Stimulated activated naive CD8-positive, alpha-beta T cell treated with anti-CD3 and anti-CD28 coated beads, Interleukin-15, Interleukin-2, amounts not matched to agents 100 U/mL and 50 U/mL, for 24 hours (primary cell): ENCODE measurements at places on chromosomes 2 and 18.

GRCh38 chr2:108401800-108402199 is 24.0 kb downstream of the SULT1C4 start:
- no peak for DNase-seq

GRCh38 chr2:187475499-187476248 is 27.6 kb upstream of the CALCRL start:
- no peak for DNase-seq

- no peak for DNase-seq
Measured at GRCh38 chr2:100944617-100945432, 57.3 kb upstream of the RPL31 start.

DNA sequence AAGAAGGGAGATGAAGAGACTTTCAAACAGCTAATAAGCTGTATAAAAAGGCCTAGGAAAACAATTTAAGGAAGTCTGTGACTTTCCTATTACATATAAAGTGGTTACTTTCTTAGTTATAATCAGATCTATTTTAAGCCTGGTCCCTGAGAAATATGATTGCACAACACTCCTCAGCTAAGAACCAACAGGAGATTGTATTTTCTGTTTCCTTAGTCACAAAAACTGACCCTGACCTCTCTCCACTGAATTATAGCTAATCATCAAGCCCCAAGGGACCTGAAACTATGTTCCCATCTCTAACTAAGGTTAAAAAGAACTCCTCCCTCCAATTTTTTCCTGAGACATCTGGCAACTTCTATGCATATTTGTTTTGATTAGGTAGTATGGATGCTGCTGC is 106.9 kb downstream of the ROCK1 start:
- DNase-seq: no peak

DNA sequence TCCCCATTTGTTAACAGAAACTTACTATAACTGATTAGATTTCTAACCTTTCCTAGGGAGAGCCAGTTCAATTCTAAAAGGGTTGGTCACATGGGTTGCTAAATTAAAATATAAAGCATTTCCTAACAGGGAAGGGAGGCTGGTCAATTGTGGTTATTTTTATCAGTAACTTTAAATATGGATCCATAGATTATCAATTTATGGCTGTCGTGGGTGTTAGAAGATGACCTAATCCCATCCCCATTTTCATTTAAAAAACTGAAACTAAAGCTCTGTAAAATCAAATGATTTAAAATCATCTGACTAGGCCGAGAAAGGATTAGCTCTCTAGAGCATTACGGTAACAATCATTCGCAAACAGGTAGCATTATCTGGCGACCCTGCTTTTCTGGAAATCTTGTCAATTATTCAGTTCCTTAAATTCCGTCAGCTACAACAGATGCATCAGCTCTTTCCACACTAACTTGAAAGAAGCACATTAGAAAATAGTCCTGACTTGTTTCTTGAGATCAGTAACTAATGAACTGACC is 953 bp upstream of the HNRNPA3 start:
- DNase-seq: no peak

DNA sequence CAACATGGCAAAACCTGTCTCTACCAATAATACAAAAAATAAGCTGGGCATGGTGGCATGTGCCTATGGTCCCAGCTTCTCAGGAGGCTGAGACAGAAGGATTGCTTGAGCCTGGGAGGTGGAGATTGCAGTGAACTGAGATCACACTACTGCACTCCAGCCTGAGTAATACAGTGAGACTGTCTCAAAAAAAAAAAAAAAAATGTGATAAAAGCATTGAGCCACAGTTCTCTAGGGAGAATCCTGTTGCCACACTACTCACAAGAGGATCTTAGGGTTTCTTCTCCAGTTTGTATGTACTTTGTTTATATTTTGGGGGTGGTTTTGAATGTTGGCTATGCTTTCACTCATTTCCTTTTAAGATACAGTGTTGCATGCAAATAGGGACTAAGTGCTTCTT is 62.0 kb downstream of the TMEM185B start:
- DNase-seq: no peak

- no peak for DNase-seq
Measured at GRCh38 chr2:232931636-232932035, 61.6 kb downstream of the SNORC start.

DNA sequence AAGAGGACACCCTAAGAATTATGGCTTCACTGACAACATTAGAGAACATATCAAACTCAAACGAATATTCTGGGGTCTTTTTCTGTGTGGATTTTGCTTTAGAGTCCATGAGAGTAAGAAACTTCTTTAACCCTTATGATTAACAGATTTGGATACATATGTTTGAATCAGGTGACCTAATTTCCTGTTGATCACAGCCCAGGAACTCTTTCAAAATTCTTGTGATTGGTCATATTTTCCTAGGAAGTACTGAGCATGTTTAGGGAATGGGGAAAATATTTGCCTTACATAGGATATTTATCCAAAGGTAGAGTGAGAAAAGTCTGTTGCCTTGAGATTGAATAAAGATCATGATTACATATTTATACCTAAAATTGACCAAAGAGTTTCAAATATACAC is 160.0 kb downstream of the KCNH7 start:
- no peak for DNase-seq

- no peak for DNase-seq
Measured at GRCh38 chr2:222809582-222809981, 51.3 kb upstream of the ACSL3 start.

- DNase-seq: peak; percentile 14
Measured at GRCh38 chr2:204967199-204967960, 422.1 kb downstream of the PARD3B start.

- DNase-seq: no peak
Measured at GRCh38 chr18:32461709-32462272, 8.9 kb downstream of the GAREM1 start.

DNA sequence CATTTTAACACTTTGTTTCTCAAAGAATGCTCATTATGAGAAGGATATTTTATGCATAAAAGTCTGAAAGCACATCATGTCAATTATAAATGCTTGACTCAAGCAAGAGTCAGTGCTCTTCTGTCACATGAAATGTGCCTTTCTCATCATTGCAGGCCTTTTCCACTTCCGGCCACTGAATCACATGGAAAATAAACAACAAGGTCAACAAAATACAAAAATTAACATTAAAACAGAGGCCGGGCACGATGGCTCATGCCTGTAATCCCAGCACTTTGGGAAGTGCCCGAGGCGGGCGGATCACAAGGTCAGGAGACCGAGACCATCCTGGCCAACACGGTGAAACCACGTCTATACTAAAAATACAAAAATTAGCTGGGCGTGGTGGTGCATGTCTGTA is 480.6 kb downstream of the SPAG16 start:
- DNase-seq: no peak

GRCh38 chr2:217928324-217929181 is 74.2 kb downstream of the TNS1 start:
- no peak for DNase-seq

- peak; percentile 42 for DNase-seq
Measured at GRCh38 chr2:171522052-171522787, at the start of gene CYBRD1. CYBRD1 (plus strand) TSS chr2:171522474; CDS start chr2:171522546, 72 bp downstream.

DNA sequence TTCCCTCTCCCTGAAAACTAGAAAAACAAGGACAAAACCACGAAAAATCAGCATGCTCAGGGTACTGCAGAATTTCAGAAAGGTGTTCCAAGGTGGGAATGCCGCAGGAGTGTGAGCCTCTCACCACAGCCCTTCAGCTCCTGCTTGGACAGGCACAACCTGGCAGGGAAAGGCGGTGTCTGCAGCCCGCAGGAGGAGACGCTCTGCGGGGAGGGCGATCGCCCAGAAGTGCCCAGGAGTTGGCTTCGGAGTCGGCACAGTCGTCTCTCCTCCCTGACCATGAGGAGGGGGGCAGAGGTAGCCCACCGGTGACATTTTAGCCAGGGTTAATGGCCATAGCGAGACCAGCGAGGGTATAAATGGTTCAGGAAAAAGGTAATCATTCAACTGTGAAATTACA is 57.2 kb downstream of the TMEM18 start:
- no peak for DNase-seq
